ENCODE measurements at places on chromosomes 12 and 14.
A peak's percentile ranks its signal among the peaks of the same experiment; 100 is the strongest.

DNA sequence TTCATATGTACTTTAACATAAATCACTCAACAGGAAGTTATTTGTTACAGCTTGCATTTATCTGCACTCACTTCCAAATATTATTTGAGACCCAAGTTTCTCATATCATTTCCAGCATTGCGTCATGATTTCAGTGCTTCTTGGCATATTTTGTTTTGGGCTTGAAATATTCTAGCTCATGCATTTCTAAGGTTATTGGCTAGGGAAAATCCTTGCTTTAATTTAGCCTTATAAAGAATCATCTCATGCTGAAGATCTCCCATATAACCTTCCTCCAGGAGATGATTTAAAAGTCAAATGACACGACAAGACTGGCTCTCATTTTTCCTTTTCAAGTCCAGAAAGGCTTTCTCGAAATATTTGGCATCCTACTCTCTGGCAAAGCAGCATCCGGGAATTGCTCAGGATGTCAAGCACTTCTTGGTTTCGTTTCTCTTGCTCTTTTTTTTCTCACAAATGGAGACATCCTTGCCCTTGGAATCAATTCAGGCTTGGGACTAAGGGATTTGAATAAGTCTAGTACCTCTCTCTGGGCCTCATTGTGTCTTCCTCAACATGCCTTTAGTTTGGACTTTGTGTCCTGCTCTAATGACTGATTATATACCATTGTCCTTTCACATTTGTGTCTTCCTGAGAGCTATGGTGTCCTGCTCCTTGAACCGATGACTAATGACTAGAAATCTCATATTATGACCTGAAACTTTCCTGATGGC is 295.0 kb downstream of the RMST start:
- DNase-seq, result no peak

- no peak for DNase-seq
Measured at GRCh38 chr12:99495799-99496198, 151.8 kb upstream of the GARIN6 start.

DNA sequence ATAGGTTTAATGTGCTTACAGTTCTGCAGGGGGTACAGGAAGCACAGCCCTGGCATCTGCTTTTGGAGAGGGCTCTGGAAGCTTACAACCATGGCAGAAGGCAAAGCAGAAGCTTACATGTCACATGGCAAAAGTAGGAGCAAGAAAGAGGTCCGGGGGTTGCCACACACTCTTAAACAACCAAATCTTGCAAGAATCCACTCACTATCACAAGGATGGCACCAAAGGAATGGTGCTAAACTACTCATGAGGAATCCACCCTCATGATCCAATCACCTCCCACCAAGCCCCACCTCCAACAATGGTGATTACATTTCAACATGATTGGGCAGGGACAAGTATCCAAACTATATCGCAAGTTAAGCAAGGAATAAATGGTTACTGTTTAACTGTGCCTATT is 255.8 kb upstream of the AVPR1A start:
- no peak for DNase-seq

DNA sequence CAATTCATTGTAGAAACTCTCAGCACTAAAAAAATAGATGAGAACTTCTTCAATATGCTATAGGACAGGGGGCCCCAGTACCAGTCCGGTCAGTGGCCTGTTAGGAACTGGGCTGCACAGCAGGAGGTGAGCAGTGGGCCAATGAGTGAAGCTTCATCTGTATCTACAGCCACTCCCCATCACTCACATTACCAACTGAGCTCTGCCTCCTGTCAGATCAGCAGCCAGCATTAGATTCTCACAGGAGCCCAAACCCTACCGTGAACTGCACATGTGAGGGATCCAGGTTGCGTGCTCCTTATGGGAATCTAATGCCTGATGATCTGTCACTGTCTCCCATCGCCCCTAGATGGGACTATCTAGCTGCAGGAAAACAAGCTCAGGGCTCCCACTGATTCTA is 15.7 kb upstream of the ANO2 start:
- no peak for DNase-seq

- peak; percentile 82 for DNase-seq
Measured at GRCh38 chr12:27595231-27595642, 71.2 kb downstream of the PPFIBP1 start.

- no peak for DNase-seq
Measured at GRCh38 chr12:49529414-49529813, 9.4 kb upstream of the KCNH3 start.
